ENCODE measurements at places on chromosomes 2 and 18.
A peak's percentile ranks its signal among the peaks of the same experiment; 100 is the strongest.

DNA sequence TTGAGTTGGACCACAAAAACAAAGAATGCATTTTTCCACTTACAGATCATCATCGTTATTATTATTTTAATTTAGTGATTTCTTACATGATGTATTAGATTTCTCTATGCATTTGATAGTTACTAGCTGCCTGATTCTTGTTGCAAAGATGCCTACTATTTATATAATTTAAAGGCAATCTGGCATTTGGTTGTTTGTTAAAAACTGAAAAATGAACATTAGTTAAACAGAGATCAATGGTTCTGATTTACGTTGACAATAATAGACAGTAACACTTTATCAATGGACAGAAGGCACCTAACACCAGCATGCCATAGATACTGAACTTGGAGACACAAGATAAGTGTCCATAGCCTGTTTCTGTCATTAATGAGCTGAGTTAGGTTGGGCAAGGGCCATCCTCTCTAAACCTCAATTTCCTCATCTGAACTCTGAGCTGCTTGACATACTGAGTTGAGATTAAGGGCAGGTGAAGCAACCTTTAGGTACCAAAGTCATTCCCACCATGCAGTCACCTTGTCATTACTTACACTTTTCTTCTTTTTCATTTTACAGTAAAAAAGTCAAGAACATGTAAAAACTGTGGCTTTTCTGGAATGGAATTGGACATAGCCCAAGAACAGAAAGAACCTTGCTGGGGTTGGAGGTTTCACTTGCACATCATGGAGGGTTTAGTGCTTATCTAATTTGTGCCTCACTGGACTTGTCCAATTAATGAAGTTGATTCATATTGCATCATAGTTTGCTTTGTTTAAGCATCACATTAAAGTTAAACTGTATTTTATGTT is 3.1 kb downstream of the CCL20 start:
- DNase-seq = no peak

DNA sequence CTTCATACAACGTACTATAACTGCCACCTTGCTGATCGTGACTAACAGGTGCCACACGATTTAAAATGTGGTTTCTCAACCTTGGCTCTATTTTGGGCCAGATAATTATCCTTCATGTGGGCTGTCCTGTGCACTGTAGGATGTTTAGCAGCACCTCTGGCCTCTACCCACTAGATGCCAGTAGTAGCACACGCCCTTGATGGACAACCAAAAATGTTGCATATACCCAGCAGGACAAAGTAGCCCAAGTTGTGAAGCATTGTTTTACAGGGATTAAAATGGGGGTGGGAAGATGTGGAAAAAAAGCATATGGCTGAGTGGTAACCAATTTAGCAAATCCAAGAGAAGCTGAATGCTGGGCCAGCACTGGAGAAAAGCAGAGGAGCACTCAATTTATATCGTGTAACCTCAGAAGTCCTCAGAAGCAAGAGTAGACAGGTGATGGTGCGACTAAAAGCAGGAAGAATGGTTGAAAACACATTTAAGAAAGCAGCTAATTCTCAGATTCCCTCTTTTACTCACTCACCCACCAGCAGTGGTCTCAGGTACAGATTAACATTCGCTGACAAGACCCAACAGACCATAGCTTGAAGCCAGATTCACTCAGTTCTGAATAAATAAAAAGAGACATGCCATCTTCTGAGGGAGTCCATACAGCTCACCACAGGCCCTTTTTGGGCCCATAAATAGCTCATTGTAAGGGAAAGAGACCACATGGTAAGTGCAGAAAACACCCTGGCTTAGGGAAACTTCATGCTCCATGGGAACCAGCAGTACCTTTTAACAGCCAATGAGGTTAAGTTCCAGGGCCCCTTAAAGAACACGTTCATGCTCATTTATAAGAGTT is 50.6 kb downstream of the RAPH1 start:
- DNase-seq = peak; percentile 57

- peak; percentile 81 for DNase-seq
These were observed 216.0 kb downstream of the TGIF1 start for GRCh38 chr18:3665780-3666525.

GRCh38 chr2:200471324-200471848 is 38.5 kb downstream of the KCTD18 start:
- peak; percentile 56 for DNase-seq

DNA sequence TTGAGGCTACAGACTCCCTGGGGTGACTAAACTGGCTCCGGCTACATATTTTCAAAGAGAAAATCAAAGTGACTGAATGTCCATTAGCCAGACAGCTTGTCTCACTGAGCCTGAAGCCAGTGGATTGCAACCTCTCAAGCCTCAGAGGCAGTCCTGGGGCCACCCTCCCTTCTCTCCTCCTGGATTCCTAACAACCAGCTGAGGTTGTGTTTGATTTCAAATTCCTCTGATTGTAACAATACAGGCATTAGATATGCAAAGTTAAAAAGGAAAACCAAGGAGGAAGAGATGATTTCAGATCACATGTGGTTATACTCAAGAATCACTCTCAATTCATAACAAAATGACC is 101.0 kb upstream of the LMAN1 start:
- DNase-seq = no peak

- DNase-seq = no peak
These were observed 2.0 kb downstream of the ACAA2 start for GRCh38 chr18:49811151-49811938.

DNA sequence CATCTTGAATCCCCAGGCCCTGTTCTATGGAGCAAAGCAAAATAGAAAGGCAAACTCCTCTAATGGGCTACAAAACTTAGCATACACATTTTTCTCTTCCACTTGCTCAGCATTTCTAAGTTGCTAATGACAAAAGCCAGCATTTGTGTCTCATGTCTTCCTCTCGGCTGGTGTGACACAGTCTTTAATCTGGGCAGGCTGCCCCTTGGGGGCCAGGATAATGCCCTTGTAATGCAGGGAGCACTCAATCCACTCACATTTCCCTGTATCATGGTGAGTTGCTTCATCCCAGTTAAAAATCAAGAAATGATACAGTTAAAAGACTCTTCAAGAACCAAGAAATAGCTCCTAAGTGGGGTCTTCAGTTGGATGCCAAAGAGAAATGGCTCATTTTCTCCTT is 109.1 kb upstream of the FBXO11 start:
- no peak for DNase-seq

DNA sequence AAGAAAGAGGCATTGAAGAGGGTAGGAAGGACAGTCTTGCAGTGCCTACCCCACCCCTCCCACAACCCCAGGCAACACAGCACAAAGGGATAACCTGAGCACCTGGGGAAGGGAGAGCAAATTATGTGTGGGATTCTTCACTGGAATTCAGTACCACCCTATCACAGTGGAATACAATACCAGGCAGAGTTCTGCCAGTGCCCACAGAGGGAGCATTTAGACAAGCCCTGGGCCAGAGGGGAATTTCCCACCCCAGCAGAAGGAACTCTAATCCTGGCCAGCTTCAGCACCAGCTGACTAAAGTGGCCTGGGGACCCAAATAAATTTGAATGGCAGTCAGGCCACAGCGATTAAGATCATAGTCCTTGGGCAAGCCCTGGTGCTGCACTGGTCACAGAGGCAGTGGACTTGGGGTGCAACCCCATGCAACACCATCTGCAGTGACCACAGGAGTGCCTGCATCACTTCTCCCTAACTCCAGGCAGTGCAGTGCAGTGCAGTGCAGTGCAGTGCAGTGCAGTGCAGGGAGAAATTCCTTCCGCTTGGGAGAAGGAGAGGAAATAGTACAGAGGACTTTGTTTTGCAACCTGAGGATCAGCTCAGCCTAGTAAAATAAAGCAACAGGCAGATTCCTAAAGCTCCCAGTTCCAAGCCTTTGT is 147.8 kb upstream of the SRD5A2 start:
- no peak for DNase-seq

DNA sequence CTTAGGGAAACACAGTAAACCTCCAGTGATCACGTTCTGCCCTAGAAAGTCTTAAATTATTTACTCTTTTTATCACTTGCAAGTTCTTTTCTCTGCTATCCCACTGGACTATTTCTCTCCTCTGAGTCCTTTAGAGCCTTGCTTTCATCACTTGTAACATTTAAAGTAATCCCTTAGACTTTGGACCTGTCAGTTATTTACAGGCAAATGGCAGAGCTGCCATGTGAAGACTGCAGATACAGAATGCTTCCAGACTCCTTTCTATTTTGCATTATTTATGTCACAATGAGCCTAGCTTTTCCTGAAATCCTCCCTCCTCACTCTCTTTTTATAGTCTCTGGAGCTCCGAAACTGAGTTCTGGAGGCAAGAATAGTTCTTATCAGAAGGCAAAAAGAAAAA is 325.6 kb upstream of the TRIB2 start:
- DNase-seq = no peak

- DNase-seq = no peak
These were observed 265.1 kb downstream of the GLI2 start for GRCh38 chr2:121000804-121001203.

DNA sequence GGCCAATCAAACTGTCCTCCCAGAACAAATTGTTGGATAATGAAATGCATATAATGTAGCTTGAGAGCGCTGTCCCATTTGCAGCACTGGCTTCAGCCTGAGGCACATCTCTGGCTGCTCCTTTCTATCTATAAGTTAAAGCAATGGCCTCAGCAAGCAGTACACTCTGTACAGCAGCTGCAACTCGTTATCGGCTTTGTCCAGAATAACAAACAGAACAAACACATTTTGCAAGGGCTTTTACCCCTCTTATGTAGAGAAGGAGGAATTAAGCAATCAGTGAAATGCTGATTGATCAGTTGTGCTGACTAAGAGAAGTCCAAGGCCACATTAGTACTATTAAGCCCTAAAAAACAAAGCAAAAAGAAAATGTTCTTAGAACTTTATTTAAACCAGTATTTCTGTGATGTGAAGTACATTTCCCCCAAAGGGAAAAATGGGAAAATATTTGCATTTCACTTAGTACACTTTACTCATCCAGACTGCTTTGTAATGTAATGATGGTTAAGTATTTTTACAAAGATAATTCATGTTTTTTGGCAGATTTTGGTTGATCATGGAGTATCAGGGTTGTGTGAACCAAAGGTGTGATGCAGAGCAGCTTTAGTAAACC is 15.0 kb upstream of the CPS1 start:
- DNase-seq = no peak

DNA sequence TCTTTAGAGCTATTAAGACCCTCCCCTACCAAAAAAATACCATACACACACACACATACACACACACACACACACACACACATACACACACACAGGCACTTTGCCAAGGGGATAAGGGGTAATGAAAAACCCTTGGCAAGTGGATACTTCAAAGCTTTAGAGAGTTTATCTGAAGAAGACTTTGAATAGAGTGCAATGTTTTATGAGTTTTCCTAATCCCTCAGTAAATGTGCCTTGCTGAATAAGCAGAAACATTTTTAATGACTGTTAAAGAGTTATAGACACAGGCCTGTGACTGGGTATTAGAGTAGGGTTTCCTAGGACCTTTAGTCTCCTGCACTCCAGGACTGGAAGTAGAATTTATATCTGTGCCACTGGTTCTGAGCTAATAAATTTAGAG is 75.5 kb upstream of the CTAGE1 start:
- DNase-seq = no peak

DNA sequence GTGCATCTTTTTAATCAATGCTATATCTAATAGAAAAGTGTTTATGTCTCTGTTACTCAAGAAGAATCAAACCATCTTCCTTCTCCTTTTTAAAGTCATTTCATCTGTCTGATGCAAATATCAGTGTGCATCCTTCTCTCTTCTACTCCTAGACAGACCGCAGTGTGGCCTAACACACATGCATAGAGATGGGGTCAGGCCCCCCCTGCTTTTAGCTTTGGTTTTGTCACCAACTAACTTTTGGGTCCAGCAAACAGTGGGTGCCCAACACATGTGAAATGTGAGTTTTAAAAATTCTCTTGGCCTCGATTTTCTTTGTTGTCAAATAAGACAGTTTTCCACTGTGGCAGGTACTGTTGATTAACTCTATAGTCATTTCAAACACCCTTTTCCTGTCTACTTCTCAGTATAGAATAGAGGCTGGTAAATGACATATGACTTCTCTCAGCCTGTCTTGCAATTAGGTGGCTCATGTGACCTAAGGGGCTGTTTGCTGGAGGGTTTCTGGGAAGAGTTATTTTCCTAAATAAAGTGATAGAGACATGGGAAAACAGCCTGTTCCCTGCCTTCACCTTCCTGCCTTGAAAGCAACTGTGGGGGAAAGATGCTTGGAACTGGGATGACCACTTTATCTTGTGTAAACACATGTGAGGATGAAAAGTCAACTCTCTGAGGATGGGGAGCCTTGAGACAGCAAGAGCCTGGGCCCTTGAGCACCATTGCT is 65.7 kb upstream of the DARS1 start:
- DNase-seq = peak; percentile 80

DNA sequence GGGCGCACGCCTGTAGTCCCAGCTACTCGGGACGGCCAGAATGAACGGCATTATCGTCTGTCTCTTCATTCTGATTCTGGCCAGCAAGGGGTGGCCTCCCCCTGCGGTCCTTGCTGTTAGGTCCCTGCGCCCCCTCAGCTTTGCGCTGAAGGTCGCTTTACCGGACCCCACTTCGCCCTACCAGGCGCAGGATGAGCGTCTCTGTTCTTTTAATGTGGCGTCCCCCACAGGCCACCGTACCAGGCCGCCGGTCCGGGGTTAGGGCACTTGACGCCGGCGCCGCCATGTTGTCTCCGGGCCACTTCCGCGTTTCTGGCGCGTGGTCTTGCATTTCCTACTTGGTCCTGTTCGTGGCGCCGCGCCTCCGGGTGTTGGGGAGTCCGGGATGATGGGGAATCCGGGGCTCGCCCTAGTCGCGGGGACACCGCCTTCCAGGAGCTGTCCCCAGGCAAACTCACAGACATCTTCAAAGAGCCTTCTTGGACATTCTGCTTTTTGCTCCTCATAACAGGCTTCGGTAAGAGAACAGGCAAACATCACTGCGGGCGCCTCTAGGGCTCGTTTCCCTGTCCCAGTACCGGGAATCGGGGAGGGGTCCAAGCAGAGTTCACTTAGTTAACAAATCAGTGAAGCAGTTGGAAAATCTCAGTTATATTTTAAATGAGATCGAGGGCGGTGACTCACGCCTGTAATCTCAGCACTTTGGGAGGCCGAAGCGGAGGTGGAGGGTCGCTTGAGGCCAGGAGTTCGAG is 8.5 kb upstream of the NARS1 start:
- DNase-seq = peak; percentile 96

- DNase-seq = no peak
These were observed 79.6 kb downstream of the STPG4 start for GRCh38 chr2:47075361-47076125.

DNA sequence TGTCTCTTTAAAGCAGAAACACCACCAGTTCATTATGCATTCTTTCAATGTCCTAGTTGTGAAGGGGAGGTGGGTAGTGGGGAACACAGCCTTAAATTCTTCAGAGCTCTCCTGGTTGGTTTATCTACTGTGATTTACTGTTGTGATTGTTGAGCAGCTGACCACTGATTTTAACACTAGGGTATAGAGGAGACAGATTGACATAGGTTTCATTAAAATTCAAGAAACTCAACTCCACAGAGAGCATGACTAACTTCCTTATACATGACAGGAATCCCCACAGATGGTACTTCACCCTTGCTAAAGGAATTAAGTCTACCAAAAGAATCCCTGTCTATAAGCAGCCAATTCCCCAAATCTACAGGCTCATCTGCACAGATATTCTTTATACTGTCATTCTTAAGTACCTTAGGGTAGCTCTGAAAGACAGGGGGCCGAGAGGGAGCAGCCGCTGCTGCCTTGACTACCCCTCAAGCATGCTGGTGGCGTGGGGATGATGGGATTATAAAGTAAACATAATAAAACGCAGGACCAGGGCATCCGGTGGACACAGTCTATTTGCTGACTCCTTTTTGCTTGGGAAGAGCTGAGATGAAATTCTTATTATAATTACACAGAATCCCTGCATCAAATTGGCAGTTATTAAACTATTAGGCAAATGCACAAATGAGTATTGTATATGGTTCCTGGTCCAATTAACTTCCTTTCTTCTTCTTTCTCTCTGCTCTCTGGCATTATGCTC is 1377.6 kb upstream of the PIK3C3 start:
- DNase-seq = no peak
